KG1 (cell line): ENCODE measurements at places on chromosomes 3 and 15.

GRCh38 chr3:105364128-105364527 is 2.6 kb upstream of the ALCAM start:
- no peak for DNase-seq

- no peak for DNase-seq
These were observed 35.1 kb downstream of the EAF1 start for GRCh38 chr3:15462451-15462850.

DNA sequence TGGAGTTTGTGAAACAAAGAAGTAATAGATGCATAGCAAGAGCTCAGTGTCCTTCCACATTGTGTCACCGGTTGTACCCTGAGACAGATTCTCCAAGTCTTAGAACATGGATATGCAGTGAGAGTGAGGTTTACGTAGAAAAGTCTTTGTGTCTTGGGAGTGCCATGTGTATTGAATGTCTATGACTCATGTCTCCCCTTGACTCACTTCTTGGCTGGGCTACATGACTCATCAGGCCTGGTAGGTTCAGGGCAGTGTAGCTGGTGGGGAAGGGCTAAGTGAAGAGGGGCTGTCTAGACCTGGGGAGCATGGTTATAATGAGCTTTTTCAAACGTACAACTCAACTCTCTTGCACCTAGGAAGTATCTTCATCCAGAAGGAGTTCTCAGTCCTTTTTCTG is 167.4 kb downstream of the GAP43 start:
- no peak for DNase-seq

GRCh38 chr3:71511037-71511436 is 72.5 kb downstream of the FOXP1 start:
- DNase-seq: no peak

DNA sequence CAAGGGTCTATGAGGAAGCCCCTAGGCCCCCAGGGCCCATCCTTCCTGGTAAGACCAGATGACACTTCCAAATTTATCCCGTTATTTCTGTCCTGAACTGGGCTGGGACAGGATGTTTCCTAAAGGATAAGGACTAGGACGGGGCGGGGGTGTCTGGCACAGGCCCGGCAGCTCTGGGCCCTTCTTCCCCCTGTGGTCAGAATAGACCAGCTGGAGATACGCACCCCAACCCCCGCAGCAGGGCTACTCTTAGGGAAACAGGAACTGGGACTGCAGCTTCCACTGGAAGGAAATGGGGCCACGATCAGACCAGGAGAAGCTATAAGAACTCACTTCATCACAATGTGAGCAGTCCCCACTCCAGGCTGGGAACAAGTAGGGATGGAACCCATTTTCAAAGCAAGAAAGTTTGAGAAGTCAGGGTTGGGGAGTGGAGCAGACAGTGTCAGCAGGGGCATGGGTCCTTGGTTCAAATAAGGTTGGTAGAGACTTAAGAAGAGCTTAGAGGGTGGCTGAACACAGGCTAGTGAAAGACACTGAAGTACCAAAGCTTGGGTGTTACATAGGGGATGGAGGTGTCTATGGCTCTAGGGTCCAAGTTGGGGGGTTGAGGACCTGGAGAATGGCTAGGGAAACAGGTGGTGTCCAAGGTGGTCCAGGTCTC is 1.1 kb downstream of the NCKIPSD start:
- DNase-seq: no peak

DNA sequence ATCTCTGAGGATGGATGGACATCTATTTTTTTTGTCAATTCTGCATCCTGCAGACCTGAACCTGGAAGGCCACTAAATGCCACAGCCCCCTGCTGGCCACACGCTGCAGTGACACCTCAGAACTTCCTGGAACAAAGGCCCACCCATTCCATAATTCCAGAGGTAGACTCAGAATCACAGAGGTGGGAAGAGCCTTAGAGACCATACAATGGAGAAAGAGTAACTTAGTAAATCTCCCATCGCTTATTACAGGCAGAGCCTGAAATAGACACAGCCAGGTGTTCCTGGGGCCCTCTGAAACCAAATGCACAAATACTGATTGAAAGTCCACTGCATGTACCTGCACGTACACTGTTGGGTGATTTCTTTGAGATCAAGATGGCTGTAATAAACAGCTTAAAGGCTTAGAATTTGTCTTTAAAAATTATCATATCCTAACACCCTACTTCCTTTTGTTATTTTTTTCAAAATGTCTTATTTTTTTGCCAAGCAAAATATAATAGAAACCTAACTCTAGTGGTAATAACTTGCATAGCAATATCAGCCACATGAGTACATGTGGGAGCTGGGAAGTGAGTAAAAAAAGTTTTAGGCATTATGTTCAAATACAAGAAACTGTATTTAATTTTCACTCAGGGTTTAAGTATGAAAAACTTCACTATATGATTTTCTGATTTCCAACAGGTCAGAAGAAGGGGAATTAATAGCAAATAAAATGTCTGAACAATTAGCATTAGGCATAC is 62.7 kb downstream of the EOMES start:
- no peak for DNase-seq

DNA sequence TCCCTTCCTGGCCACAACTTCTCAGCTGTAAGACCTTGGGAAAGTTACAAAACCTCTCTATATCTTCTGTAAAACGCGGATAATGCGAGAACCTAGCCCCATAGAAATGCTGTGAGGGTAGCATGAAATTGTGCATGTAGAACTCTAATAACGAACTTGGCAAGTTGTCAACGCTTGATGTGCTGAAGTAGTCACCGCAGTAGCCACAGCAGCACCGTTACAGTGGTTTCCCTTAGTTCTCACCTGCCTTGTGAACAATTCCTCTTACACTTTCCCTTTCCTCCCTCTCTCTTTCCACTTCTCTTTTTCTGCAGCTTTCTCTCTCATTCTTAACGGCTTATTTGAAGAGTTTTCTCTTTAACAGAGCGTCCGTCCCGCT is 447 bp upstream of the SHQ1 start:
- no peak for DNase-seq
